ENCODE measurements at places on chromosomes 2 and 18. TPM values are rescaled to one million over a fixed set of nuclear protein-coding genes. Genes with fewer than 3 reads are reported as not detected.
A peak's percentile ranks its signal among the peaks of the same experiment; 100 is the strongest.

Gene REL
- 2.3 TPM for polyA plus RNA-seq

DNA sequence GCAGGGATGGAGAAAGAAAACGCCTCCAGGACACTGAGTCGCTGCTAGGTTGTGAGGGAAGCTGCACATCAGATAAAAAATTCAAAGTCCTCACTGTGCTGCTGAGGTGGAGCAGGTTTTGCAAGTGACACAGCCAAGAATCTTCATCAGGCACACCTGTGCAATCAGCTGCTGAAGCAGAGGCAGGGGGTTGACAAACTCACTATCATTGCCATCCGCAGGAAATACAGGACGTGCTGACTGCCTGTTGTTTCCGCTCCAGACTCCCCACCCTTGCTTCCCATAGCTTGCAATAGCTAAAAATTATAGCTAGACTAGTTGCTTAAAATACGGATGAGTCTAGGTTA is 147.8 kb upstream of the FHL2 start:
- peaks cover 36% of the 10 kb centered on the region for H3K27me3 ChIP-seq
- H3K36me3 ChIP-seq = no peaks in the 10 kb centered on the region
- no peak overlapping the region for H3K4me3 ChIP-seq
- H3K4me1 ChIP-seq = no peaks in the 10 kb centered on the region

DNA sequence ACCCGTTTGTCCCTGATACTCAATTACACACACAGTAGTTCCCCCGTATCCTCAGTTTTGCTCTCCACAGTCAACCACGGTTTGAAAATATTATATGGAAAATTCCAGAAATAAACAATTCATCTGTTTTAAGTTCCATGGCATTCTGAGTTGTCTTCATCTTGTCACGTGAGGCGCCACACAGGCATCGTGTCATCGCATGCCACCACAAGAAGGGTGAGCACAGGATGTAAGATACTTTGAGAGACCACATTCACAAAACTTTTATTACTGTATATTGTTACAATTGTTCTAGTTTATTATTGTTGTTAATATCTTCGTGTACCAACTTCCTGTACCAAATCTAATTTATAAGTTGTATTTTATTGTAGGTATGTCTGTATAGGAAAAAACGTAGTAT is 17.7 kb downstream of the ADNP2 start:
- H3K27ac ChIP-seq = no peak overlapping the region
- H3K4me3 ChIP-seq = no peak overlapping the region
- H3K4me1 ChIP-seq = no peaks in the 10 kb centered on the region
- DNase-seq = no peak

Gene CIB4
- polyA plus RNA-seq = not detected

DNA sequence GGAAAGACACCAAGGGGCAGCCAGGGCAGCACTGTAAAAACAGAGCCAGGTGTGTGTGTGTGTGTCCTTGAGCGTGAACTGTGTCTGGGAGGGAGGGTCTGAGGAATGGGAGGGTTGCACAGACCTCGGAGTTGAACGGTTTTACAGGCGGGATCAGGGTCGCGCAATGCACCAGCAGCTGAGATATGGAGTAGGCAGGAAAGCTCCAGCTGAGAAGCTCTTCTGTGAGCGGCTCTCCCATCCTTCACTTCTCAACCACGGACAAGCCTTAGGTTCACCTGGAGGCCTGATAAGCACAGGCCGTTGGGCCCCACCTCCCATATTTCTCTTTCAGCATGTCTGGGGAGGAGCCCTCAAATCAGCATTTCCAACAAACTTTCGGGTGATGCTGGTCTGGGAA is 12.1 kb downstream of the SERTAD2 start:
- H3K4me1 ChIP-seq = peaks cover 74% of the 10 kb centered on the region
- 0 out of 2 replicates have a peak overlapping the region, but pooled peaks have one; percentile 95 for H3K27ac ChIP-seq
- H3K27me3 ChIP-seq = no peaks in the 10 kb centered on the region
- H3K4me3 ChIP-seq = no peak overlapping the region
- no peaks in the 10 kb centered on the region for H3K36me3 ChIP-seq
- no peak for DNase-seq

GRCh38 chr2:129457277-129457818 is 522.1 kb upstream of the RAB6C start:
- H3K36me3 ChIP-seq = no peaks in the 10 kb centered on the region
- DNase-seq = no peak
- no peak overlapping the region for H3K4me3 ChIP-seq
- H3K27ac ChIP-seq = no peak overlapping the region

GRCh38 chr2:224190234-224190935 is 151.3 kb upstream of the SERPINE2 start:
- H3K4me3 ChIP-seq = no peak overlapping the region
- H3K36me3 ChIP-seq = no peaks in the 10 kb centered on the region
- DNase-seq = no peak
- peaks cover 14% of the 10 kb centered on the region for H3K4me1 ChIP-seq
- H3K27me3 ChIP-seq = no peaks in the 10 kb centered on the region

GRCh38 chr2:217964275-217965161 is 38.3 kb downstream of the TNS1 start:
- H3K27me3 ChIP-seq = no peaks in the 10 kb centered on the region
- H3K27ac ChIP-seq = peak overlapping the region; percentile 10
- peaks cover 39% of the 10 kb centered on the region for H3K4me1 ChIP-seq

GRCh38 chr2:233444501-233444900 is 90.2 kb downstream of the DGKD start:
- DNase-seq = no peak
- no peak overlapping the region for H3K4me3 ChIP-seq
- no peaks in the 10 kb centered on the region for H3K4me1 ChIP-seq
- no peaks in the 10 kb centered on the region for H3K36me3 ChIP-seq
- H3K27me3 ChIP-seq = no peaks in the 10 kb centered on the region

- H3K36me3 ChIP-seq = peaks cover 26% of the 10 kb centered on the region
- peak overlapping the region; percentile 68 for H3K27ac ChIP-seq
- H3K4me3 ChIP-seq = peak overlapping the region; percentile 8
- peaks cover 44% of the 10 kb centered on the region for H3K4me1 ChIP-seq
- no peaks in the 10 kb centered on the region for H3K27me3 ChIP-seq
Observed at GRCh38 chr2:216189410-216189809, 80.3 kb downstream of the XRCC5 start.

Gene LRATD1
- polyA plus RNA-seq = 0.86 TPM

Gene PAPOLG
- 6.9 TPM for polyA plus RNA-seq

DNA sequence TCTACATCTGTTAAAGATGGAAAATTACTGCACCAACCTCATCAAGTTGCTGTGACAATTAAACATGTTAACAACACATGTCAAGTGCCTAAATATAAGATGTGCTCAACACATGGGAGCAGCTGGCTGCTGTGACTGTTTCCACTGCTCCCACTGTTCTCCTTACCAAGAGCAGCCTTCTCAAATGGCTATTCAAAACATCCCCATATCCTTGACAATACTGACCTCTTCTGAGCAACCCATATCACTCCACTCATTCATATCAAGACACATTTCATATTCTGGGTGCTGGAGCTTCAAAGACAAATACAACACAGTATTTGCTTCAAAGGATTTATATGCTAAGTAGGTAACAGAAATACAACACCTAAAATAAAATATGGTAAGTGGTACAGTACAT is 60.3 kb downstream of the PIAS2 start:
- H3K36me3 ChIP-seq = no peaks in the 10 kb centered on the region
- H3K27me3 ChIP-seq = no peaks in the 10 kb centered on the region
- H3K4me1 ChIP-seq = no peaks in the 10 kb centered on the region
- H3K4me3 ChIP-seq = no peak overlapping the region

Gene VWC2L
- not detected for polyA plus RNA-seq

DNA sequence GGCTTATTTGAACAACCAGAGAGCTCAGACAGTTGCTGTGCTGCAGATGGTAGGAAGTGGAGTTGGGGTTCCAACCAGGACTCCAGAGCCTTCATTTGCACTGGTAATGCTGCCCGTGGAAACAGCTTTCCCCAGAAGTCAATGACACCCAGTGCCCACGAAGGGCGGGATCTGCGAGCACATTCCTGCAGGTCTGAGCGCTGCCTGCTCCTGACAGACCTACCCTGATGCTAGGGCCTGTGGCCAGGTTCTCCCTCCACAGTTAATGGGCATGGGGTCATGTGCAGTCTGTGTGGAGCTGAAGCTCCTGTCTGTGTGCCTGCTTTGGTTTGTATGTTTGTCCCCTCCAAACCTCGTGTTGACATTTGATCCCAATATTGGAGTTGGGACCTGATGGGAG is 299.0 kb upstream of the HS6ST1 start:
- DNase-seq = no peak
- no peak overlapping the region for H3K27ac ChIP-seq
- no peaks in the 10 kb centered on the region for H3K4me1 ChIP-seq

- H3K36me3 ChIP-seq = no peaks in the 10 kb centered on the region
- no peaks in the 10 kb centered on the region for H3K27me3 ChIP-seq
- no peak overlapping the region for H3K27ac ChIP-seq
Observed at GRCh38 chr18:3690764-3691066, 240.7 kb downstream of the TGIF1 start.

- H3K36me3 ChIP-seq = peaks cover 40% of the 10 kb centered on the region
- H3K4me3 ChIP-seq = no peak overlapping the region
- DNase-seq = no peak
- H3K27ac ChIP-seq = no peak overlapping the region
- H3K4me1 ChIP-seq = no peaks in the 10 kb centered on the region
Observed at GRCh38 chr2:39007875-39008504, 112.9 kb downstream of the SOS1 start.

GRCh38 chr2:203811491-203812221 is 55.9 kb upstream of the CTLA4 start:
- H3K4me3 ChIP-seq = no peak overlapping the region
- H3K4me1 ChIP-seq = peaks cover 81% of the 10 kb centered on the region
- H3K36me3 ChIP-seq = no peaks in the 10 kb centered on the region
- peak overlapping the region; percentile 99 for H3K27ac ChIP-seq

GRCh38 chr2:156890529-156891148 is 366.9 kb upstream of the GALNT5 start:
- no peaks in the 10 kb centered on the region for H3K27me3 ChIP-seq
- H3K4me1 ChIP-seq = peaks cover 4% of the 10 kb centered on the region
- H3K36me3 ChIP-seq = no peaks in the 10 kb centered on the region
- H3K27ac ChIP-seq = no peak overlapping the region
- DNase-seq = no peak
- no peak overlapping the region for H3K4me3 ChIP-seq

Measured in GM23248 (cell line).